ENCODE measurements at places on chromosomes 5 and 9. TPM values are rescaled to one million over a fixed set of nuclear protein-coding genes. Genes with fewer than 3 reads are reported as not detected.

The LEAP2 gene
- 1.4 TPM for total RNA-seq

The FIBCD1 gene
- total RNA-seq, result 16.3 TPM

The TTC23L gene
- total RNA-seq, result not detected

The PCDHA8 gene
- 0.10 TPM for total RNA-seq

The IL4 gene
- not detected for total RNA-seq

The PCDHGB3 gene
- 0.49 TPM for total RNA-seq

The OLFM1 gene
- total RNA-seq, result 0.39 TPM

The FOXD4L3 gene
- not detected for total RNA-seq

The ADAMTS13 gene
- total RNA-seq, result 3.4 TPM

The SUSD1 gene
- 15.3 TPM for total RNA-seq

The GAS1 gene
- total RNA-seq, result 0.13 TPM

The SPATA31E1 gene
- not detected for total RNA-seq

The P4HA2 gene
- total RNA-seq, result 25.1 TPM

The SHROOM1 gene
- total RNA-seq, result 13.5 TPM

The SPATA31A3 gene
- total RNA-seq, result not detected

The MTMR12 gene
- total RNA-seq, result 42.4 TPM

The ANKRD31 gene
- not detected for total RNA-seq

The PCDHGB7 gene
- 6.7 TPM for total RNA-seq
